ENCODE measurements at places on chromosomes 1 and 21.

DNA sequence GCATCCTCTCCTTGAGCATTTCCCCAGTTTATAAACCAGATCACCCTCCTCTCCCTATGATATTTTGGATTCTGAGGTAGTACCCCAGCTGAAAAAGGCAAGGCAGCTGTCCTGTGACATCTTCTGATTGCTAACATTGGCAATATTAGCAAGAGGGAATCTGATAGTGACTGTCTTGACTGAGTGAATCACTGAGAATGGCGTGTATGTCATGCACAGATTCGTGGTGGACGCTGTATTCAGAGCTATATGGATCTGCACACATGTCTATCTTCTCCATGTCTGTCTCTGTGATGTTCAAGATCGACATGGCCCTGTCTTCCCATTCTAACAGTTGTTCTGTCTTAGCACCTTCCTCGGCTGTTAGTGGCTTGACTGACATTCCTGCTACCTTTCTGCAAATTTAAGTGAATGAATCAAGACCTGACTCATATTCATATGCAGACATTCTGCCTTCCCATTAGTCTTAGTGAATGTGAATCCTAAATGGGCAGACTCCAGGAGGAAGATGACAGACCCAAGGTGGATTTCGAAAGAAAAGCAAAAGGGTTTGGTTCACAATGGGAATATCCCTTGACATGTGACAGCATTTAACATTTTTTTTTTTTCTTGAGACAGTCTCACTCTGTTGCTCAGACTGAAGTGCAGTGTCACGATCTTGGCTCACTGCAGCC lies 97.7 kb downstream of the PGBD5 start:
- DNase-seq, result no peak

- DNase-seq, result no peak
Observed at GRCh38 chr1:183368213-183369108, 49.7 kb downstream of the NMNAT2 start.

DNA sequence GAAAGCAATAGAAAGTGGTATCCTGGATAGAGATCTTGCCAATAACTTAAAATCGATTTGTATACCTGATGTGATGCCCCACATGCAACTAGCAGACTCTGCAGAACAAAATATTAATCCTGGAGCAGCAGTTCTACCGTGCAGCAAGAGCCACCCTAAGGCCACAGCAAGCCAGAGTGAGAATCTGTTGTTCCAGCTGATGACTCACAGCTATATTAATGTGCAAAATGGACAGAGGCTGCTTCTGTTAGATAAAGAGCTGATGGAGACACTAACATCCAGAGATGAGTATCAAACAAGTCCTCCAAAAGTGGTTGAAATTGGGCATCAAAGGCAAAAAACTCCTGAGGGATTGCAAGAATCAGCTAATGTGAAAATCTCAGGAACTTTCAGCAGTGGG lies 127.8 kb downstream of the MACF1 start:
- no peak for DNase-seq

DNA sequence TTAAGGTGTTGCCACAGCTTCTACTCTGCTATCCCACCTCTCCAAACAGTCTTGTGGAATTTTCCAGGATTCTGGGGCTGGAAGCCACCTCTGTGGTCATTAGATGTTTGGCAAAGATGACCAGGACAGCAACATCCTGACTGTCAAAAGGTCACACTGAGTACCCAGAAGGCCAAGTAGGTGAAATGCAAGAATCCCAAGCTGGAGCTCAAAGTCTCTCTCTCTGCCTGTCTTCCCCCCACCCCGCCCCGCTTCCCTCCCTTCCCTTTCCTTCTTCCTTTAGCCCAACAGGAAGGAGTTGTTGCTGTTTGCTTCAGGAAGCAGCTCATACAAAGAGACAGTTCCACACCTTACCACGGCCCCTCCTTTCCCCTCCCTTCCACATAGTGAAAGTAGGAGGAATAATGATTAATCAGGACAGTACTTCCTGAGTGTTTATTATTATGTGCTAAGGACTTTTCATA lies 75.6 kb upstream of the SLC2A1 start:
- no peak for DNase-seq

- DNase-seq, result no peak
Observed at GRCh38 chr1:14522926-14523241, 75.6 kb upstream of the KAZN start.

DNA sequence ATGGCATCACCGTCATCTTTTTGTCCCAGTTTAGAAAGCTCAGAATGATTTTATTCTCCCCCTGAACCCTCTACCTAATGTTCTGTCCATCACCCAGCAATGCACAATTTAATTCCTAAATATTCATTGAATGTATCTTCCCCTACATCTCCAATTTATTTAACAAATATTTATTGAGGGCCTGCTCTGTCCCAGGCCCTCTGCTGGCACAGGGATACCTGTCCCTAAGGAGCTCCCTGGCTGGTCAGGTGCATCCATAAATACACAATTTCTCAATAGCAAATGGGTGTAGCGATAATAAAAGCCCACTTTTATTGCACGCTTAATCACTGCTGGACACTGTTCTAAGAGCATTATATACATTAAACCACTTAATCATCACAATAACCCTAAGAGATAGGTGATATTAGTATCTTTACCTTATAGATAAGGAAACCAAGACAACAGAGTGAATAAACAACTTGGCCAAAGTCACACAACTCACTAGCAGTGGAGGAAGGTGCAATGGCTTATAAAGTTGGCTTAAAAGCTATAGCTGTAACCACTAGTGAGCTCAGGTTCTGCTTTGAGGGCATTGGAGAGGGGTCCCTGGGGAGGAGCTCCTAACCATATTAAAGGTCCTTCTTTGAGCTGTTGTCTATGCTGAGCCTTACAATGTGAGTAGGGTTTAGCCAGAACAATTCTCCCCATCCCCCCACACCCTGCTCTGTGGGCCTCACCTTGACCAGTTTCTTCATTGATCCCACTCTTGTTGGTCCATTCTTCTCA lies 126.3 kb upstream of the JUN start:
- DNase-seq, result no peak

DNA sequence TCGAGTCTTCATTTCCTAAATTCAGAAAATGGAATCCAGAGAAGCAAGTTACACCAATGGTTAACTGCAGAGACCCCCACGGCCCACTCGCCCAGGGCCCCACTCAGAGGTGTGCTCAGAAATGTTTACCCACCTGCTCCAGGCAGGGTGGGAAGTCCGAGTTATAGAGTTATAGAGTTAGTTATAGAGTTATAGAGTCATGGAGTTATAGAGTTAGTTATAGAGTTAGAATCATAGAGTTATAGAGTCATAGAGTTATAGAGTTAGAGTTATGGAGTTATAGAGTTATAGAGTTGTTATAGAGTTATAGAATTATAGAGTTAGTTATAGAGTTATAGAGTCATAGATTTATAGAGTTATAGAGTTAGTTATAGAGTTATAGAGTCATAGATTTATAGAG lies 31.7 kb downstream of the UBASH3A start:
- no peak for DNase-seq

DNA sequence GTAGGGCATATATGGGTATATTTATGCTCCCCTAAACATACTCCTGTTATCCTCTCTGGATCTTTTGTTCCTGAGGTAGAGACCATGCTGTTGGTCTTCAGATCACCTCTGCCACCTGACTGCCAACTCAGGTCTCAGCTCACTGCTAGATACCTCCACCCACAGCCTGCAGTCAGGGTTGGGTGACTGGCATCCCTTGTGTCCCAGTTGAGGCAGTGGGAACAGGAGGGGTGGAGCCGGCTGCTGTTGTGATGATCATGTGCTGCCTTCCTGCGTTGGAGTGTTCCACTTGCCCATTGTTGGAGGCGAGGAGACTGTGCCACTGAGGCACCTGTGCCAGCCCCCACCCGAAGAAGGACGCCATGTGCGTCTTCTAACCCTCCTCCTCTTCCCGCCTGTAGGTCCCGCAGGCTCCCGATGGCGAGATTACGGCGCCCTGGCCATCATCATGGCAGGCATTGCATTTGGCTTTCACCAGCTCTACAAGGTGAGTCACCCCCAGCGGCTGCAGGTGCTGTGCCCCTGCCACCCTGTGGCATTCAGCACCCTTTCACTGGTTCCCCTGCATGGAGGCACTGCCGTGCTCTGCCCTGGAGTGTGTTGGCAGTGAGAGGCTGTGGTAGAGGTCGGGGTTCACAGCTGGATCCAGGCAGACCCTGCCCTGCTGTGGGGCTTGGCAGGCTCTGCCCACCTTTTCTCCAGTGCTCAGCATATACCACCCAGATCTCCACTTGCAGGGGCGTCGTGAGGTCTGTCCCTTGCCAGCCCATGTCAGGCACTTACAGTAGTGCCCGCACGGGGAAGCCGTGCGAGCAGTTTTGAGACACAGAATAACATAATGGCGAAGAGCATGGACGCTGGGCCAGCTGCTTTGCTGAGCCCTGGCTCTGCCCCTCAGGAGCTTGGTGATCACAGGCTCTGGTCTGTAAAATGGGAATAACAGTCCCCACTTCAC lies 143.5 kb downstream of the PEX14 start:
- no peak for DNase-seq

GRCh38 chr1:181129771-181130606 lies 41.5 kb downstream of the IER5 start:
- no peak for DNase-seq

DNA sequence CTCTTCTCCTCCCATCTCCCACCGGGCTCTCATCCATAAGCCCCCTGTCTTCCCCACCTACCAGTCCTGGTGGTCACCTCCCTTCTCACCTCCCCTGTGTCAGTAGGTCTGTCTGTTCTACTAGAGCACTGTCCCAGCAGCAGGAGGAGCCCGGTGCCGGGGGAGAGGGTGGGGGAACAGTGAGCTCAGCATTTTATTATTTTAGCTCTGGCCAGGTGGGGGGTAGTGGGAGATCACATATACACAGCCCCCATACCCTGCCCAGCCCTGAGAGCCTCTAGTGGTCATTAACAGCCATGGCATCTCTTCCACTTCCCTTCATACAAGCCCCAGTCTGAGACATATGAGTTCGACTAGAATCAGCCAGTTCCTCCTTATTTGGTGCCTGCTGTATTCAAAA lies at the start of gene TMOD4:
TSS of gene TMOD4 (minus strand) at position 119 of the 400 bp plus-strand sequence. CDS start 1,106 bp downstream, outside the sequence.
- no peak for DNase-seq

DNA sequence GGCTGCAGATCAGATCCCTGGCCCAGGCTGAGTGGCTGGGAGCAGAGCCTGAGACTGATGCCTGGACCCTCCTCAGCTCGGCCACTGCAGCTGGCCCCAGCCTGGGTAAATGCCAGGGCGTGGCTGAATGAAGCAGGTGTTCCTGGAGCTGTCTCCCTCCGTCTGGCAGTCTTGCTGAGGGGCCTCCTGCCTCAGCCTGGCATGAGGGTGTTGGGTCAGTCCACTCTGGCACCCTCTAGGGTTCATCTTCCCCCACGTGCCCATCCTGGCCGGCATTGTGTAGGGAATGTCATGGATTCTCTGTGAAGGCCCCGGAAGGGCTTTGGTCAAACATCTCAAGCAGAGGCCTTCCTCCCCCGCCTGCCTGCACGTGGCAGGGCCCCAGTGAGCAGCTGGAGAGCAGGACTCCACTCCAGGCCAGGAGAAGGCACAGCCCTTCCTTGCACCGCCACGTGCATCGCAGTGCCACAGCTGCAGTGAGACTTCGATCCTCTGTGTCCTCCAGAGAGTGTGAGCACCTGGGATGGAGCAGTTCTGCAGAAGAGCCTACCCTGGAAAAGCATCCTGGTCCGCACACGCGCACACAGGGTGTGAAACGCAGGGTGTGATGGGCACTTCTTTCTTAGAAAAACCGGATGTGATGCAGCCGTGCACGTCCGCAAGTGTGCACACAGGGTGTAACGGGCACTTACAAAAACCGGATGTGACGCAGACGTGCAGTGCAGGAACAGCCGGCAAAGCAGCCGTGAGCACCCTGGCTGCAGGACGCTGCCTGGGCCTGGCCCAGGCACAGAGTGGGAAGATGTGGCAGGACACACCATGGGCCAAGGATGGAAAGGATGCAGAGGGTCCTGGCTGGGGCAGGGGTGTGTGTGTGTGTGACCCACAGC lies 4.6 kb upstream of the KRTAP10-4 start:
- DNase-seq, result no peak

- DNase-seq, result no peak
Observed at GRCh38 chr1:46547481-46548383, 3.7 kb downstream of the KNCN start.

DNA sequence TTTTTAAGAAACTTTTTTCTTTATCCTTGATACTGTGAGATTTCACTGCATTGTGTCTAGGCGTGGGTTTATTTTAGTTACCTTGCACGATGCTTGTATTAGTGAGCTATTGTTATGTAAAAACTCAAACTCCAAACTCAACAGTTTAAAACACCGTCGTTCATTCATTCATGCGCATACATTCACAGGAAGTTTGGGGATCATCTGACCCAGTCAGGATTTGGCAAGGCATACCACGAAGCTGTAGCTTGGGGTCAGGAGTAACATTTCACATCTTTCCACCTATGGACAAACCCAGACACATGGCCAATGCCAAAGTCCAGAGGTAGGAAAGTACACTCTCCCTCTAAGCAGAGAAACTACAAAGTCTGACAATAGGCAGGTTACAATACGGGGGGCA lies 324.6 kb upstream of the CHRM3 start:
- no peak for DNase-seq

DNA sequence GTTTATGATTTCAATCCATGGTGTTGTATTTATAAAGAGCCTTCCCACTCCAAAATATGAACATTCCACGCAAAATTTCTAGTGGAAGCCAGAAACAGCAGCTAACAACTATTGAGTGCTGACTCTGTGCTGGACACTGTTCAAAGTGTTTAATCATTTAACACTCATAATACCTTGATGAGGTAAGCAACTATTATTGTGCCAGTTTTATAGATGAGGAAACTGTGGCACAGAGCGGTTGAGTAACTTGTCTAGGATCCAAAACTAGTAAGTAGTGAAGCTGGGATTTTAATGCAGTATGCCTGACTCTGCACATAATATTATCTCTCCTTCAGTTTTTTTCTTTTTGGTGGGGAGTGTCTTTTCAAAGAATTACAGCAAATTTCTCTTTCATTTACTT lies 228.3 kb downstream of the SLC35F3 start:
- DNase-seq, result no peak

GRCh38 chr1:40762144-40762923 lies 21.3 kb upstream of the KCNQ4 start:
- no peak for DNase-seq

GRCh38 chr1:9451081-9451480 lies 88.2 kb upstream of the SLC25A33 start:
- no peak for DNase-seq

DNA sequence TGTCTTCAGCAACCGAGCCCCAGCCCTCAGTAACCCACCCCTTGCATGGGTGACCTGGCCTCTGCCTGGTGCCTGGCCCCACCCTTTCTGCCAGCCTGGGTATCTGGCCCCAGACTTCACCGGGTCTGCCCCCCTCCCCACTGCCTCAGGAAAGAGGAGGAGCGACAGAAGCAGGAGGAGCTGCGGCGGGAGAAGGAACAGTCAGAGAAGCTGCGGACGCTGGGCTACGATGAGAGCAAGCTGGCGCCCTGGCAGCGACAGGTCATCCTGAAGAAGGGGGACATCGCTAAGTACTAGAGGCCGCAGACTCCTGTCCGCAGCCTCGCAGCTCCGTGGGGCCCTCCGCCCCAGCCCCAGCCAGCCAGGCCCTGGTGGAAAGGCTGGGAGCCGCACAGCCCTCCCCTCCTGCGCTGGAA lies 6.1 kb downstream of the TNFRSF25 start:
- no peak for DNase-seq

- DNase-seq, result no peak
Observed at GRCh38 chr21:31644643-31645042, 14.8 kb upstream of the SOD1 start.

Measured in stimulated activated CD8-positive, alpha-beta memory T cell treated with anti-CD3 and anti-CD28 coated beads, Interleukin-4, amount 100 ng/mL, for 4 hours (primary cell).